ENCODE measurements at places on chromosomes 6 and 20. TPM values are rescaled to one million over a fixed set of nuclear protein-coding genes. Genes with fewer than 3 reads are reported as not detected.

DNA sequence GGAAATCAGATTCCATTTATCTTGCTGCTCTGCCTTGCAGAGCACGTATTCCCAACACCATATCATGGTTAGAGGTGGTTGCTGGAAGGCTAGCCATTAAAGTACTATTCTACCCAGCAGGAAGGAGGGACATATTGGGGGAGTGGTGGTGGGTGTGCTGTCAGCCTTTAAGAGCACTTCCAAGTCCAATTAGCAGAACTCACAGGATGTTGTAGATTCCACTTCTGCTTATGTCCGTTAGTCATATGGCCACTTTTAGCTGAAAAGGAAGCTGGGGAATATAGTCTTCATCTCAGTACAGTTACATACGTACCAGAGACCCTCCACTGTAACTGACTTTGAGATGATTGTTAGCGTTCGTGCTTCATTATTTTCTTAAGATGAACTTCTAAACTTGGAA, 94.4 kb downstream of the SAMD3 start:
- no peak for DNase-seq
- H3K4me1 ChIP-seq = peaks cover 59% of the 10 kb centered on the region
- no peak overlapping the region for H3K27ac ChIP-seq
- H3K36me3 ChIP-seq = peaks cover 8% of the 10 kb centered on the region
- H3K4me3 ChIP-seq = no peak overlapping the region
- H3K27me3 ChIP-seq = no peaks in the 10 kb centered on the region

GRCh38 chr6:18829272-18829870, 442.2 kb downstream of the RNF144B start:
- no peaks in the 10 kb centered on the region for H3K27me3 ChIP-seq
- H3K27ac ChIP-seq = no peak overlapping the region
- H3K36me3 ChIP-seq = no peaks in the 10 kb centered on the region
- no peak for DNase-seq

DNA sequence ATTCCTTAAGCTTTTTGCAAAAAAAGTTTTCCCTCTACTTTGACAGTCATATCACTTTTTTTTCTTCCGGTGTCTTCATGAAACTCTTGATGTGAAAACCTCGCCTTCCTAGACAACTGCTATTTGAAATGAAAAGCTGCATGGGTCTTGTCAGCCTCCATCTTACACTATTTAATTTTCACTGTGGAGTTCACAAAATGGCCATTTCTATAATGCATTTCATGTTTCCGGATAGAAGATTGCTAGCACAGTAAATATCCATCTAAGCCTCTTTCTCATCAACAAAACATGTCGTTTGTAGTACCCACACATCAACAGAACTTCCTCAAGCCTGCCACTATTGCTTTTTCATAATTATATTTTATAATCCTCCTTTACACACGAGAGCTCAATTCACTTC, 204.9 kb upstream of the ID4 start:
- no peaks in the 10 kb centered on the region for H3K36me3 ChIP-seq
- H3K27ac ChIP-seq = no peak overlapping the region
- DNase-seq = no peak
- H3K27me3 ChIP-seq = no peaks in the 10 kb centered on the region

The CLPSL1 gene
- total RNA-seq = not detected

The ARFRP1 gene
- total RNA-seq = 73.5 TPM

The ENPP5 gene
- not detected for total RNA-seq

The EHMT2 gene
- total RNA-seq = 80.4 TPM
